Mucosa of gallbladder (tissue), 1 donor: ENCODE measurements at places on chromosomes 3 and 15. TPM values are rescaled to one million over a fixed set of nuclear protein-coding genes. Genes with fewer than 3 reads are reported as not detected.

GP9 gene
- not detected for total RNA-seq

DIS3L gene
- 29.3 TPM for total RNA-seq

GRCh38 chr3:97939401-97939800 lies 32.8 kb downstream of the RIOX2 start:
- no peak for DNase-seq

GRCh38 chr3:196506687-196507086 lies 3.1 kb upstream of the RNF168 start:
- DNase-seq: no peak

DNA sequence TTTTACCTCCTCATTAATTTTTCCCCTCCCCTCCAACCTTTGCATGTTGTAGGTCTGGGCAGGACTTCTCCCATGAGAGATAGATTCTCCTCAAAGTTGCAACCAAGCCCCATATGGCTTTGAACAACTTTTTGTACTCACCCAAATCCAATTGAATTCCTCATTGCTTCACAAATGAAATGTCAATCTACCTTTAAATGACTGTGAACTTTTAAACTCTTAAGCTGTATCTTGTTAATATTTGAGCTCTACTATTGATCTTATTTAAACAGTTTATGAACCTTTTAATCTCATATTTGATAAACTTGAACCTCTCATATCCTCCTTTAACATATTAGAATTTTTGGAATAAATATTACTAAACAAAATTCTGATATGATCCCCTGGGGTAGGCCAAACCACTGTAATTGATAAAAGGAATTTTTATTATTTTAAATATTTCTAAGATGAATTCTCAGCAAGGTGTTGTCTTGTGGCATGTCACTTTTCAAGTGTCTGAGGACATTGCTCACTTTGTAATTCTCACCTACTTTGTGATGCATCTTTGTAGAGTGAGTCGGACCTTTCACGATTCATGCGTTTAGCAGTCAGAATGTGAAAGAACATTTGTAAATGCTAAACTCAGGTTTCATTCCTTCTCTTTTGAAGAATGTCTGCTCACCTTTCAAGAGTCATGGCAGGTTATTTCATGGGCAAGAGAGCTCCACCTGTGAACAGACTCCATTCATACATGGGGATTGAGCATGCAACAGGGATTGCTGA lies 23.4 kb upstream of the GREM1 start:
- no peak for DNase-seq

DNA sequence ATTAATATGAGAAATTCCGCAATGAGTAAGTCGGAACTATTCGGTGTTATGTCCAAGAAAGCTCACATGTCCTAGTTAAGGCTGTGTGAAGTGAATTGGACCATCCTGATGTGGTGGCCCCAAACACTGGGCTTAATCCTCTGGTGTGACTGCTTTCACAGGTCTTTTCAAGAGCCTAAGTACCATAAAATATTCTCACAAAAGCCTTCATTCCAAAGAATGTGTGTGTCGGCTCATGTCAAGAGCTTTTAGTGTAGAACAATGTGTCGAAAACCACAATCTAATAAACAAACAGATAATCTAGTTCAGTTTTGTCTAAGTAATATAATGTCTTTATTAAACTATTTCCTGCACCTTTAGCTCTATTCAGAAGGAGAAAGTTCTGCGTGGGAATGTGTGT lies 311.4 kb downstream of the LPP start:
- DNase-seq: no peak

- no peak for DNase-seq
Observed at GRCh38 chr3:193813501-193813830, 220.5 kb downstream of the OPA1 start.

DNA sequence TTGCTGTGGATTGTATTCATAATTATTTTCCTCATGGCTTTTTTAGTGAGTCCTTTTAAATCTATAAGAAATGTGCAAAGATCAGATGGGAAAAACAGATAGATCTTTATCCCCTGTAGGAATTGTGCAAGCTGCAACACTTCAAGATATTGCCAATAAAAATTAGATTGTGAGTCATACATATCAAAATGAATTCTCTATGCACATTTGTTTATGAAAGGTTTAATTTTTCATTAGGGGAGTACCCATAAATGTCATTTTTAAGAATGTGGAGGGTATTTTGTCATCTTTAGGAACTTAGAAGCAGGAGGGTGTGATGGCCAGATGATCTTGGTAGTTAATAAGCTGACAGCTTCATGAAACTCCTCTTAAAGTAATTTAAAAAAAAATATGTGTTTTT lies 2.9 kb downstream of the PIAS1 start:
- no peak for DNase-seq

DNA sequence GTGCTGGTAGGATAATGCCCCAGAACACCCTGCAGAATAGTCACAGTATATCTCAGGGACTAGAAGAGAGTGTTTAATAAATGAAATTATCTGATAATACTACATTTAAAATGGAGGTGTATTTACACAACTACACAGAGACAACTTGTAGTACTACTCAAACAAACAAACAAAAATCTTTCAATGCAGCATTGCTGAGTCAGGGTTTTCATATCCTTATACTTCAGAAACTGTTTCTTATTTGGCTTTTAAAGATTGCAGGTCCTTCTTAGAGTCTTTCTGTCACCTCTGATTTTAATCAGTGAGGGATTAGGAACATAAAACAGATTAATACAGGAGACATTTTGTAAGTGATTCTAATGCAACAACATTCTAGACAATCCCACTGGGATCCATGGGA lies 57.4 kb downstream of the EPHA3 start:
- no peak for DNase-seq

DNA sequence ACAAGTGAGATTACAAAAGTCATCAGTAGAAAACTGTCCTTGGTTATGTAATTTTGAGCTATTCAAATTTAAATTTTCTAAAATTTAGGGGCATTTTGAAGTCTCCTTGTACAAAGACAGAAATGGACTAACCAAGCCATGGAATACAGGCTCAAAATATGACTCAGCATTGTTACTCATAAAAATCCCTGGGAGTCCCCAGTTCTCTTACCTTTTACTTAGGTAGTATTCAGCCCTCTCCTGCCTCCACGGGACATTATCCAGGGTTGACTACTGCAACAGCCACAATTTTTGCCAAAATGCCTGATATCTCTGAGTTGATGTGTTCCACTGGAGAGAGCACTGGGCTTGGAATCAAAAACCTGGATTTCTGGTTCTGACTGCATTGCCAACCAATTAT lies 25.0 kb downstream of the CLDN18 start:
- no peak for DNase-seq

FHIT gene
- total RNA-seq: 38.6 TPM

DCBLD2 gene
- 23.2 TPM for total RNA-seq

SLC24A5 gene
- not detected for total RNA-seq
